ENCODE measurements at places on chromosomes 16 and 17.

DNA sequence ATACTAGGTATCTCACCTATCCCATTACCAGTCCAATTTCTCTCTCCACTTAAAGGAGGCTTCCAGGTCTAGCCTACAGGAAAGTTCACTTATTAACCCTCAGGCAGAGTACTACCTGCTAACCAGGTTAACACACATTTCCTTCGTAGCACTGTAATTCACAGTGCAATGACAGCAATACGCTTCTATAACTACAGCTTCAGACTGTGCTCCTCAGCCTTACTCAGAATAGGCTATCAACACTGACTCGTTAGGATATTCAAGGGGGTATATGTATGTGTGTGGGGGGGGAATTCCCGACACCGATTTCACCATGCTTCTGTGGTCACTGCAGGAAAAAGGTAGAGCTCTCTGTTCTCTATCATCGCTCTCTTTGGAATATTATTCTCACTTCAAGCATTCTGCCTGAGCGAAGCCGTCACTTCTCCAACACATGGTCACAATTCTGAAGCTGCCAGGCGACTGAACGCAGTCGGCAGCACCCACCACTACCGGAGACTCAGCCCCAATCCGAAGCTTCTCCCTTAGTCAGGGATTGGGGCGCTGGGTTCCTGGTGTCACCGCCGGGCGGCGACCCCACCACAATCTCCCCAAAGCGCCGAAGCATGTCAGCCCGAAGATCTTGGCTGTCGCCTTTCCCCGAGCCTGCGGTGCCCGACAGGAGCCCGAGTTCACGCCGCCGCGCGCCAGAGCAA lies 618 bp downstream of the GGA3 start:
- DNase-seq = no peak

DNA sequence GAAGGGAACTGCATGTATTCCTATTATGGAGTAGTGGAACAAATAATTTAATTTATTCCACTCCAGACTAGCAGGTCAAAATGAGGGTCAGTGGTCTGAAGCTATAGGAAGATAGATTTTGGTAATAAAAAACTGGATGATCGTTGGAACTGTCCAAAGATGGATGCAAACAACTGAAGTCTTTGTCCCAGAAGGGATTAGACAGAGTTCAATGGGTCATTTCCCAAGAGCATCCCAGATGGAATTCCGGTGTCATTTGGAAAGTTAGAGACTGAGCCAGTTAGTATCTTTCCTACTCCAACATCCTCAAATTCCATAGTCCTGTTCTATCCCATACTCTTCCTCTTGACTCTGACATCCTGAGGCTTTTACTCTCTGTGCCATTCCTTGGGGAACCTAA lies 22.8 kb upstream of the TOX3 start:
- no peak for DNase-seq

DNA sequence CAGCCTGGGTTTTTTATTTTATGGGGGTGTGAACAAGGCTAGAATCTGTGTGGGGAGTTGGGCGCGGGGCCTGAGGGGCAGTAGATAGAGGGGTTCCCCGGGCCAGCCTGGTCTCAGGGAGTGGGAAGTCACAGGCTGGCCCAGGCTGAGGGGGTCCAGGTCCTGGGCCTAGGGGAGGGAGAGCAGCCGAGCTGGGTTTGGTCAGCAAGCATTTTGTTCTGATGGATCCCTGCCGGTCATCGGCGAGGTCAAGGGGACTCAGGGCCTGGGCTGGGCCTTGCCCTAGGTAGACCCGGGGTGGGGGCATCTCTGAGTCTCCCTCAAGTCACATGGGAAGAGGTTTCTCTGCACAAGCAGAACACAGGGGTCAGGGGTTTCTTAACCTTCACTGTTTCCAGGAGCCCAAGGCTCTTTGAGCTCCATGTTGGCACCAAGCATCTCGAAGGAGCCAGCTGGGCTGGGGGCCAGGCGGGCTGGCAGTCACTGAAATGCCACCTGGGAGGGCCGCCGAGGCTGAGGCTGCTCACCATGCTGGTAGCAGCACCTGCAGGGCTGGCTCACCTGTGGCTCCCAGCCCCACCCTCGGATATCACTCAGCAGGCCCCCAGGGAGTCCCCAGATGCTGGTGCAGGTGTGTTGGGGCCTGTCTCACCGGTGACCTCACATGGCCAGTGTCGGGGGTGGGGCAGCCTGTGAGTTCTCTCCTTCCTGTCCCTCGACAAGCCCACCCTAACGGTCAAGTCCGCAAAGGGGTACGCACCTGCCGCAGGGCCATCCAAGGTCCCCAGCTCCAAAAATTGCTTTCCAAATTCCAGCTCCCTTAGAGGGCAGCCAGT lies 41.0 kb downstream of the SLC7A5 start:
- no peak for DNase-seq

DNA sequence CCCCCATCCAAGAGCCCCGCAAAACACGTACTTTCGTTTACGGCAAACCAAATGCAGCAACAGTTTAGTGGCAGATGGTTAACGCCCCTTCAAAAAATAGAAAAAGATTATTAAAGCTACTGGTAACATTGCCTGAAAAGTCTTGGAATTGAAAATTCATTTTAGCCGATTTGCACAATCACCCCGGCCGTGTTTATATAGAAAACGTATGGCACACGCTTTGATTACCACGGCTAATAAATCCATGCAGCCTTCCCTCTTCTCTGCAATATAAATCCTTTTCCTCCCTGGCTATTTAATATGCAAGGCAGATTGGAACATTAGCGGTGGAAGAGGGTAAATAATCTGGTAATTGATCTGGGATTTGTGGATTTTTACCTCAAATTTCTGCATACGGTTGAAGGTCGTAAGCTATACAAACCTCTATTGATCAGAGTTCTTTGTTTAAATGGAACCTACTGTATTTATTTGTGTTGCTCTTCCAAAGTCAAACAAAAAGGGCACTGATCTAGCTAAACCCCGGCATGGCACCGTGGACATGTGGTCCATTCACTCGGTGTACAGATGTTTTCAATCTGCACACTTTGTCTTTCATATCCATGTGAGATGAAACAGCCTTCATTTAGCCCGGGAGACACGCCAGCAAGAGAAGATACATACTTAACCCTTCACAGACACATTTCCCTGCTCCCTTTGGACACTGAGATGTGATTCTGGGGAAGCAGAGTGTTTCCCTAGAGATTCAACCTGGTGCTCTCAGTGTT lies 238.1 kb upstream of the MAF start:
- no peak for DNase-seq

DNA sequence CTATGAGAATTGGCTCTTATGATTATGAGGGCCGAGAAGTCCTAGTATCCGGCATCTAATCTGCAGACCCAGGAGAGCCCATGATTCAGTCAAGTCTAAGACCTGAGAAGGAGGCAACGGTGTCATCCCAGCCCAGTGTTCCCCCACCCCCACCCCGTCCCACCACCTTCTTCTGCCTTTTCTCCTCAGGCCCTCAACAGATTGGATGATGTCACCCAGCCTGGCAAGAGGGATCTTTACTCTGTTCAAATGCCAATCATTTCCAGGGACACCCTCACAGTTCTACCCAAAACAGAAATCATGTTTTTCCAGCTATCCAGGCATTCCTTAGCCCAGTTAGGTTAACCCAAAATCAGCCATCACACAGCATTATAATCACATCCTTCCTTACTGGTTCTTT lies 10.0 kb upstream of the GAA start:
- no peak for DNase-seq

DNA sequence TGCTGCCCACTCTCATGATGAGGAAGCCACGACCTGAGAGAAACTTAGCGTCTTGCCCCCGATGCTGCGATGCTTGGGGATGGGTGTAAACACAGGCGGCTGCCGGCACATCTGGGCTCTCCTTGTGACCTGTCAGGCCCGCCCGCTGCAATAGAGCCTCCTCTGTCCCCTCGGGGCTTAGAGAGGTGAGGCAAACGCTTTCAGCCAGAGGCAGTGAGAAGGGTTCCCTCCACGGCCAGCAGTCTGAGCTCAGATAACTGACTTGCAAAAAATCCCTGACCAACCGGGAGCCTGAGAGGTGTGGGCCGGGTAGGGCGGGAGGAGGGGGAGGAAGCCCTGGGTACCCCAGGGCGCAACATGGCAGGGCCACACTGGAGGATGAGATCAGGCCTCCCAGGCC lies 260.6 kb downstream of the C16orf95 start:
- no peak for DNase-seq

- no peak for DNase-seq
Measured at GRCh38 chr17:57349541-57350247, 93.4 kb downstream of the MSI2 start.

DNA sequence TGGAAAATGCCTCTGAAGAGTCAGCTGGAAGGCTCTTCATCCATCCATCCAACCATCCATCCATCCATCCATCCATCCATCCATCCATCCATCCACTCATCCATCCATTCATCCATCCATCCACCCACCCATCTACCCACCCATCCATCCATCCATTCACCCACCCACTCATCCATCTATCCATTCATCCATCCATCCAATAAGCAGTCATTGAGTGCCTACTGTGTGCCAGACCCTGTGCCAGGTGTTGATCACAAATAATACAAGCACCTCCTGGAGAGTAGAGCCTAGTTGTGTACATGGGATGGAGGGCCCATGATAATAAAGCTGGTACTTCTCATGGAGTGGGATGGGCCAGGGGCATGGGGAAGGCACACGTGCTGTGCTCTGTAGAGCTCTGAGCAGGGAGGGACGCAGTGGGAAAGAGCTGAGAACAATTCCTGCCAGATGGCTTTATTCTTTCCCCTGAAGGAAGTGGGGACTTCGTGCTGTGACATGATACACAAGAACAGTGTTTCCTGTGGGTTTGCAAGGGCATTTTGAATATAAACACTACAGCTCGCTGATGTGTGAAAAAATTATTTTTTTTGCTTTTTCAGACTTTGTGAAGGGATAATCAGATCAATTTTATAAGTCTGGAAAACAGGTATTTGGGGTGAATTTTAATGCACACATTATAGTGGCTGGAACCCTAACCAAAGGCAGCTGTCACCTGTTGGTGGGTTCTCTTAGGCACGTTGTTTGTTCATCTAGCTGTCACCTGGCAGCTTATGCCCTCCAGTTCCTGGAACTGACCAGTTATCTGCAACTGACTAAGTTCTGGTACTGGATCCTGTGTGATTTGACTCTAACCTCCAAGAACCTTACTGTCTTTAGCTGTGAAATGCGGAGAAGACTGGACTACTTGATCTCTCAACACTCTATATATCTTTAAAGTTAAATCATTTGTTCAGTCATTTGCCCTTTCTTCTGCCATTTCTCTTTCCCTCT lies 61.3 kb downstream of the PRKCB start:
- no peak for DNase-seq

GRCh38 chr16:30884760-30885159 lies 9.1 kb downstream of the BCL7C start:
- no peak for DNase-seq

DNA sequence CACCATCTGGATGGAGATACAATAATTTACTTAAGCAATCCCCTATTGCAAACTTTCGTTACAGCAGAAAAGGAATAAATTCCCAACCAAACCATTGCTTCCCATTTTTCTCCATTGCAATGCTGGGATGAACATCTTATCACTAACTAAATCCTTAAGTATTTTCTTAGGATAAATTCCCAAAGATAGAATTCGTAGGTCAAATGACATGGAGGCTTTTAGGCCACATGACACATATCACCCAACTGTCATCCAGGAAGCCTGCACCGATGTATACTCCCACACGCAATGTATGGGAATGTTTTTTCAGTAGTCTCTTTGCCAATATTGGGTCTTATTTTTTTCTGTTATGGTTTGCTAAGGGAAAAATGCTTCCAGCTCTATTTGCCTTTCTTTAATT lies 1.6 kb upstream of the TLCD2 start:
- DNase-seq = no peak
